ENCODE measurements at places on chromosomes 6 and 20. TPM values are rescaled to one million over a fixed set of nuclear protein-coding genes. Genes with fewer than 3 reads are reported as not detected.

The MAFB gene
- polyA plus RNA-seq = 19.3 TPM

- DNase-seq = no peak
Observed at GRCh38 chr6:6916598-6916997, 191.2 kb upstream of the RREB1 start.

DNA sequence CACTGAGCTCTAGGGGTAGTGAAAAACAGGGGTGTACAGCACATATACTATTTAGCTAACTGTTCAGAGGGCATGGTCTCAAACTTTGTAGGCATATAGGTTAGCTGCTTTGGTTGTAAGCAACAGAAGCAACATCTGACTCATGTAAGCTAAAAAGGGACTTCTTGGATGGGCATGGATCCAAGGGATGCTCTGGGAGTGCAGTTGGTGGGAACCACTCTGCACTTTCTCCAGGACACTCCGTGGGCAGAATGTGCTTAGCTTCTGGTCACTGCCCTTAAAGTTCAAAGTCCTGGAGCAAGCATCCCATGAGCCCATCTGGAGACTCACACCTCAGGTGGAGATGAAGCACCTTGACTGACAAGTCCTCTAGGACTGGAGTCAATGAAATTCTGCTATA lies 11.5 kb downstream of the APCDD1L start:
- no peak for DNase-seq

DNA sequence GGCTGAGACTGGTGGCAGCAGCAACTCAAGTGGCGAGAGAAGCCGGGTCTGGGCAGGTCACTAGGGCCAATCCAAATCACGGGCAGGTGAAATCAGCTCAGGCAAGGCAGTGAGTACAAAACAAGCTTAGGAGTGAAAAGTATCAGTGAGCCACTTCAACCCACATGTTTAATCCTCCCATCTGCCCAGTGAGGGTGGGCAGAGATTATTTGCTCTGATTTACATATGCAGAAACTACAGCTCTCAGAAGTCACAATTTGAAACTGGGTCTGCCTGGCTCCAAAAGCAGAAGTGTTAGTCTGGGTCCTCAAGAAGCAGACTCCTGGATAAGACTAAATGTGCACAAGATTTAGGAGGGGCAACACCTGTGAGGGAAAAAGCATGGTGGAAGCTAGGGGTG lies 173.7 kb upstream of the LRFN2 start:
- no peak for DNase-seq

The SPINT3 gene
- polyA plus RNA-seq = not detected

The PRRT1 gene
- polyA plus RNA-seq = 5.4 TPM

- peak; percentile 47 for DNase-seq
Observed at GRCh38 chr6:14499841-14500240, 382.3 kb downstream of the CD83 start.

DNA sequence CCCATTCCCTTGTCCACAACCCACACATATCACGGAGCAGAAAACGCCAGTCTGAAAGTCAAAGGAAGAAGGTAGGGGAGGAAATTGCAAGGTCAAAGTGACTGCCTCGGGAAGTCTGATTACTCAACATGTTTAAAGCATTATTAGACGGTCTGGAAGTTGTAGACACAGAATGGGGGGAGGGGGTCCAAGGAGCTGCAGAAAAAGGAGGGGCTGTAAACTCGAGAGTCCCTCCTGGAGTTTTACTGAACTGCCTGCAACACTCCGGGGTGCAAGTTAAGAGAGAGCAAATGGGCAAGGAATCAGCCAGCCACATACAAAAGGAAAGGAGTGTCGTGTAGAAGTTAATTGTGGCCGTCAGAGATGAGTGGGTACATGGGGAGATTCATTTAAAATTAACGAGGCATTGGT lies 417.7 kb upstream of the JARID2 start:
- DNase-seq = peak; percentile 49

- DNase-seq = no peak
Observed at GRCh38 chr6:1603708-1604107, 6.0 kb upstream of the FOXC1 start.

- DNase-seq = no peak
Observed at GRCh38 chr6:158597565-158597964, 37.7 kb downstream of the TMEM181 start.

- no peak for DNase-seq
Observed at GRCh38 chr6:146884728-146885127, 286.0 kb downstream of the ADGB start.

- DNase-seq = no peak
Observed at GRCh38 chr6:93575495-93576267, 156.3 kb upstream of the EPHA7 start.

DNA sequence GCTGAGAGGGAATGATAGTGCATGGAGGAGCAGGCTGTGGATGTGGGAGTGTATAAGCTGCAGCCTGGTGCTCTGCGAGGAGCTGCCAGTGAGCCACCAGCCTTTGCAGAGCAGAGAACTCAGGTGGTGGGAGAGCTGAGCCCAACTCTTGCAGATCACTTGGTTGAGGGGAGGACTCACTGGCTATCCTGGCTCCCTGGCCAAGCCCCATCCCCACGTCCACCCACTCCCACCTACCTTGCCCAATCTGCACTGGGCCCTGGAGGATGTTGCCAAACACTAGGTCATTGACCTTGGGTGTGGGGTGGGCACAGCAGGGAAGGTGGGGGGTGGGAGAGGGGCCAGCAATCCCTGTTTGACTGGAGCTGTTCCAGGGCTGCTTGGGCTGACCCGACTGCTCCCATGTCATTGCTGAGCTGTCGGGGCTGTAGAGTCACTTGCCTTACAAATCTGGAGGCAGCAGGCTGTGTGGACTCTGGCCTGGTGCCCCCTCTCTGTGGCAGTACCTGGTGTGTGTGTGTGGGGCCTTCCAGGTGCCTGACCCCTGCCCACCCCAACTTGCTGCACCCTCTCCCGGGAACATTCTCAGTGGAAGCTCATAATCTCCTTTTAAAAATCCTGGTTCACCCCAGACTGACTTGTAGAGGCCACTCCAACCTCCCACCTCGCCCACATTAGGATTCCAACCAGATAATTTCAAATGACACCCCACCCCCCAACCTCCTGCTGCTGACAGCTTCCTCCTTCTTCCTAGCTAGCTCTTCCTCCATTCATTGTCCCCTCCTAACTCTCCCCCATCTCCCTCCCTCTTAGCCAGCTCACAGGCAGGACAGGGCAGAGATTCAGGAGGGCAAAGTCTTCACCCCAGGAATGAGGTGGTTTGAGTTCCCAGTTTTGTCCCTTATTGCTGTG lies 162.3 kb downstream of the MRPL14 start:
- no peak for DNase-seq

DNA sequence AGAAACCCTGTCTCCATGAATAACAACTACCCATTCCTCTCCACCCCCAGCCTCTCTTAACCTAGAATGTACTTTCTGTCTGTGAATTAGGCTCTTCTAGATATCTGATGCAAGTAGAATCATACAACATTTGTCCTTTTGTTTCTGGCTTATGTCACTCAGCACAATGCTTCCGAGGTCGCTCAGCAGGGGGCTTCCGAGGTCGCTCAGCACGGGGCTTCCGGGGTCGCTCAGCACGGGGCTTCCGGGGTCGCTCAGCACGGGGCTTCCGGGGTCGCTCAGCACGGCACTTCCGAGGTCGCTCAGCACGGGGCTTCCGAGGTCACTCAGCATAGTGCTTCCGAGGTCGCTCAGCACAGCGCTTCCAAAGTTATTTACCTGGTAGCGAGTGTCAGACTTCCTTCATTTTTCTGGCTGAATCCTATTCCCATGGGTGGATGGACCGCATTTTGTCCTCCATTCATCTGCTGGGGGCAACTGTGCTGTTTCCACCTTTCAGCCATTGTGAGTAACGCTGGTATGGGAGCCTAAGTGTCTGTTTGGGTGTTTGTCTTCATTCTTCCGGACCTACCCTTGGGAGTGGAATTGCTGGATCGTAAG lies 31.0 kb upstream of the BHLHE23 start:
- DNase-seq = no peak

The ARFGEF3 gene
- polyA plus RNA-seq = 8.6 TPM

DNA sequence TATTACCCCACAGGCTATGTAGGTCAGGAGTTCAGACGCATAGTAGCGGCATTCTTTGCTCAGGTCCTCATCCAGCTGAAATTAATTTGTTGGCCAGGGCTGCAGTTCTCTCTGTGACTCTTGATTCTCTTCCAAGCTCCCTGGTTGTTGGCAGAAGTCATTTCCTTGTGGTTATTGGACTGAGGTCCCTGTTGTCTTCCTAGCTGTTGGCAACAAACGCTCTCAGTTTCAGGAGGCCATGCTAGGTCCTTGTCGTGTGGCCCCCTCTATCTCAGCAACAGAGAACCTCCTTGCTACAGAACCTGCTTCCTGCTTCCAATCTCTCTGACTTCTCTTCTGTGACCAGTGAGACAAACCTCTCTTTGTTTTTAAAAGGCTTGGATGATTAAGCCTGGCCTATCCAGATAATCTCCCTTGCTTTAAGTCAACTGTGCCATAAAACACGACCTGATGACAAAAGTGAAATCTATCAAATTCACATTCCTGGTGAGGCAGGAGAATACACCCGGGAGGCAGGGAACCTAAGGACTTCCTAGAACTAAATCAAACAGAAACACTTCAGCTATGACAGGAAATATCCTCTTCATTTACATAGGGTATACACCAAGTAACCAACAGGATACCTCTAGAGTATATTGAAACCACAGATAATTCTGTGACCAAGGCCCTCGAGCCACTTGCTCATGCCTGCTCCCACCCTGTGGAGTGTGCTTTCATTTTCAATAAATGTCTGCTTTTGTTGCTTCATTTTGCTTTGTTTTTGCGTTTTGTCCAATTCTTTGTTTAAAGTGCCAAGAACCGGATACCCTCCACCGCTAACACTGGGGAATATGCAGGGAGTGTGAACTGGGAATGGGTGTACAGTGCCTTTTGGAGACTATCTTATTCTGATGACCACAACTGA lies 196.0 kb downstream of the BTBD3 start:
- DNase-seq = no peak

The BANF2 gene
- polyA plus RNA-seq = not detected

- DNase-seq = no peak
Observed at GRCh38 chr6:88301888-88302768, 136.0 kb upstream of the CNR1 start.

DNA sequence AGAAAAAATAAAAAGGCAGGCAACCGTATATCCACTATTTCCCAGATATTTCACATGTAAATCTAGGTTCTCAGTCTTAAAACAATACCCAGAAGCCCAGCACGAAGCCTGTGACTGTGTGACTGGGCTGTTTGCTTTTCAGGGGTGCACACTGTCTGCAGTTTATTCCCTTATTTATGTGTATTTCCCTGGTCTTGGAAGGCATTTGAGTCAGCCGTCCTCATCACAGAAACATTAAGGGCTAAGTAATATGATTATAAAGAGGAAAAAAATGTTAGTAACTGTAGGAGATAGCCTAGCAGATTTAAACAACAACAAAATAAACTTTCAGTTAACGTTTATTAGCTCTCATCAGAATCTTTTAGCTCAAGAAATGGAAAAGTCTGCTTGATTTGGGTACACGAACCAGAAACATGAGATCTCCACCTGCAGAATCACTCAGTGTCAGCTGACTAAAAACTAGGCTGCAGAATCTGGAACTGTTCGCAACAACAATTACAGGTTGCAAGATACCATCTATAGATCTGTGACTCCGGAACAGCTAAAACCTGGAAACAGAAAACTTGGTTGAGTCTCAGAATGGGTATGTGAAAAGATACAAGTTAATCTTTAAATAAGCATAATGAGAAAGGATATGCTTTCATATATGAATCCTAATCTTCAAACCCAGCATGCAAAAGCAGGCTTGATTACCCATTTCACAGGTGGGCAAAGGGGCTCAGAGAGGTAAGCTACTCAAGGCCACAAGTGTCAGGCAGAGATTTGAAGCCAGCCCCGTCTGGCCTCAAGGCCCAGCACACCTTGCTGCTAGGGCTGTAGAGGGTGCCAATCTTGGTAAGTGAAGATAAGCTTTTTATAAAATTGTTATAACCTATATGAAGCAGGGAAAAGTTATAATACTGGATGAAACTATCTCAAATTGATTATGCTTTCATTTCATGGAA lies 21.1 kb downstream of the GCLC start:
- DNase-seq = no peak

The SAMD5 gene
- polyA plus RNA-seq = 13.7 TPM

DNA sequence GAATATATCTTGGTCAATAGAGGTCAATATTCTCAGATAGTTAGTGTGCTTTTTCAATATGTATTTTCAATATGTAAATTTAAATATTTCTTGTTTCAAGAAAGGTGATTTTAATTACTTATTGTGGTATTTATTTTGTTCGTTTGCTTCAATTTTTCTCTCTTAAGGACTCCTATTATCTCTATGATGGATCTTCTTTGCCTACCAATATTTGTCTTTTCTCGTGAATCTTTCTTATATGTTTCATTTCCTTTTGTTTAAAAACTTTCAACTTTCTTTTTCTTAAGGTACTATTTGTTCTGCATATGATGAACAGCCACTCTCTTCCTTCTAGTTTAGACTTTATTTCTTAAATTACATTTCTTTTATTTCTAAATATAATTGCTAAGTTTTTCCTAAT lies 46.1 kb upstream of the PSMF1 start:
- no peak for DNase-seq

- DNase-seq = no peak
Observed at GRCh38 chr6:140437619-140438345, 1063.3 kb upstream of the CITED2 start.

GRCh38 chr6:134723081-134723871 lies 226.6 kb downstream of the ALDH8A1 start:
- DNase-seq = no peak

- no peak for DNase-seq
Observed at GRCh38 chr20:63968928-63969760, 586 bp downstream of the ZNF512B start.

GRCh38 chr20:24914388-24915241 lies 34.5 kb upstream of the CST7 start:
- DNase-seq = no peak

The APCDD1L gene
- 14.2 TPM for polyA plus RNA-seq

DNA sequence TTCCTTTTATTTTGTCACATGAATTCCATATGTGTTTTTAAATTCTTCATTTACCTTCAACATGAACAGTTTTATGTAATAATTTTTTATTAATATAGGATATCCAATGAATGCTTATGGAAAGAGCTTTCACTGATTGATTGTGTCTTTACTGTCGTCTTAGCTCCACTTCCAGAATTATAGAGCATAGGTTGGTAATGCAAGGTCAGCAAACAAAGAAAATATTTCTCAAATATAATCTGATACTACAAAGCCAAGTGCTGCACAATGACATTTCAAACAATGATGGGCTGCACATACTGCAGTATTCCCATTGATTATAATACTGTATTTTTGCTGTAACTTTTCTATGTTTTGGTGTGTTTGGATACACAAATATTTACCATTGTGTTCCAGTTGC lies 275.7 kb upstream of the RSPO3 start:
- no peak for DNase-seq

The SNTA1 gene
- polyA plus RNA-seq = 10.5 TPM
